ENCODE measurements at places on chromosomes 16 and 17.
A peak's percentile ranks its signal among the peaks of the same experiment; 100 is the strongest.

- no peak for DNase-seq
These were observed 107.8 kb downstream of the YPEL2 start for GRCh38 chr17:59439262-59439661.

DNA sequence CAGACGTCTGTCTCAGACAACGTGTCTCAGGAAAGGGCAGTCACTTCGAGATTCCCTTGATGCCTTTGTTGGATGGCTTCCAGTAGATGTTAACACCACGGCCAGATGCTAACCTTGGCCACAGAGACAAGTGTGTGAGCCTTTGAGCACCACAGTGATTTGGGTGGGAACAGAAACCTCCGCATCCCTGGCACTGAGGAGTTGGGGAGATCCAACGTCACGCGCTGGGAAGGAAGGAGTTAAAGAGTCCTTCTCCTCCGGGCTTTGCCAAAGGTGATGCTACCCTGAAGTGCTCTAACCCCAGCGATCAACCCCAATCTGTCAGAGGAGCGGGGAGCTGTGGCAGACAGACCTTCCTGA, 3.0 kb upstream of the ABR start:
- DNase-seq = no peak

DNA sequence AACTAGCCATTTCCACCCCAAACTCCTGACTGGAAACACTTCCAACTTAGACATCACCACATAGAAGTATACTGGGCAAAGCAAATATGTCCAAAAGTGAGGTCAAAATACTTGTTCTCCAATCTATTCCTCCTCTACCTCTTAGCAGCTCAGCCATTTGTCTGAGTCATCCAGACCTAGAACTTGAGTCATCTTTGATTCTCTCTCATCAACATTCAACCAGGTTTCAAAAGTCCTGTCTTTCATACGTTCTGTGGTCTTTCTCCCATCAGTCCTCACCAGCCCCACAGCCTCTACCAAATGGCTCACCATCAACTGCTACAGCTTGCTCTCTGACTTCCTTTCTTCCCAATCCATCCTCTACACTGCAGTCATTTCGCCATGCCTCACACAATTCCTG, 6.8 kb downstream of the ANKFY1 start:
- peak; percentile 66 for DNase-seq

GRCh38 chr17:47276868-47277267, 23.2 kb downstream of the ITGB3 start:
- peak; percentile 70 for DNase-seq

- DNase-seq = peak; percentile 59
These were observed 688.8 kb upstream of the SALL1 start for GRCh38 chr16:51839727-51840462.

GRCh38 chr16:18855196-18855595, 53.8 kb upstream of the ARL6IP1 start:
- DNase-seq = no peak

- DNase-seq = no peak
These were observed 146.0 kb downstream of the FTO start for GRCh38 chr16:53849994-53850393.

GRCh38 chr17:6047966-6048365, 22.2 kb upstream of the WSCD1 start:
- DNase-seq = no peak

Measured in mammary epithelial cell (primary cell).